Mesenteric fat pad (tissue), 1 donor: ENCODE measurements at places on chromosomes 1 and 21. TPM values are rescaled to one million over a fixed set of nuclear protein-coding genes. Genes with fewer than 3 reads are reported as not detected.

DNA sequence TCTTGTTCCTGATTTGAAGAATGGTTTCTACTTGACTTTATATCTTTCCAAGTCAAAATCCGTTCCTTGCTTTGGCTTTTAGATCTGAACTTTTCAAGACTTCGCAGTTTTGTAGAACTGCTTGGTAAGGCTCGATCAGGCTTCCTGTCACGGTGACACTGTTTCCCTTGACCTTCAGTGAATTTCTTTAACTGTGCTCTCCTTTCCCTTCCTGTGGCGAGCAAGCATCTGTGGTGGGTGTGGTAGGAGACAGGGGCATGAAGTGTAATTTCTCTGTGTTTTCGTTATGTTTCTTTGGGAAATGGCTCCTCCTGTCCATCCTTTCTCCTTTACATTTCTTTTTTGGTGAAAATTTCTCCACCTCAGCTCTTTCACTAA, 10.4 kb downstream of the STYXL2 start:
- no peak for DNase-seq

KCNE2 gene
- not detected for total RNA-seq

RHEX gene
- 2.2 TPM for total RNA-seq

- no peak for DNase-seq
Observed at GRCh38 chr21:33761441-33762036, 119.2 kb downstream of the ITSN1 start.

MMP23B gene
- total RNA-seq, result 17.2 TPM

GRCh38 chr1:32239790-32240139, 7.3 kb upstream of the FAM167B start:
- DNase-seq, result no peak

DNA sequence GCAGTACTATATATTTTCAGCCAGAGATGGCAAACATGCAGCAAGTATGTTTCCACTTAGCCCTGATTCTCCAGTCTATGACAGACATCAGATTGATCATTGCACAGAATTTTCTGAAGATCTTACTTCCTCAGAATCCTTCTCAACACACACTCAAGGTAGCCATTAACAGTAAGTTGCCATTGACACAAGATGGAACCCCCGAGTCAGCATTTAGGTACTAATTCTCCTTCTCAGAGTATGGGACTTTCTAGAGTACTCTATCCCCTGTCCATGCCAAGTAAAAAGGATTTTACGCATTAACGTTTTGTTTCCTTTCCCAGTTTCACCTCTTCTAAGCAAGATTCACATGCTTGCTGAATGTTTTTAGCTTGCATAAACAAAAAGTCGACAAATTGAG, 63.5 kb downstream of the SGIP1 start:
- no peak for DNase-seq

HSD3B1 gene
- total RNA-seq, result not detected

DNA sequence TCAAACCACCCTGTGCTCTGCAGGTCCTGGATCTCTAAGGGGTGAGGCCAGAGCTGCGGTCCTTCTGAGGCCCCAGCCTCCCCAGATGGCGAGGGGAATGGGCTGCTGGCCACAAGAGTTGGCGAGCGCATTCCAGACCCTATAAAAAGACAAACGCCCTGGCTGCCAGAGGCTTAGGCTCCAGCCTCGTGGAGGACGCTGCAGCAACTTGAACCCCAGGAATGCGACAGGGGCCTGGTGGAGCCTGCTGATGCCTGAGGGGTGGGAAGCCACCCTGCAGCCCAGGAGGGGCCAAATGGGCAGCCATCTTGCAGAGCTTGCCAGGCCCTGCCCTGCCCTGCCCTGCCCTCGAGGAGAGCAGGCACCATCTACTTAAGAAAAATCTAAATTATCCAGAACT, 8.6 kb downstream of the CACNA1S start:
- no peak for DNase-seq

TMPRSS3 gene
- total RNA-seq, result not detected

DNA sequence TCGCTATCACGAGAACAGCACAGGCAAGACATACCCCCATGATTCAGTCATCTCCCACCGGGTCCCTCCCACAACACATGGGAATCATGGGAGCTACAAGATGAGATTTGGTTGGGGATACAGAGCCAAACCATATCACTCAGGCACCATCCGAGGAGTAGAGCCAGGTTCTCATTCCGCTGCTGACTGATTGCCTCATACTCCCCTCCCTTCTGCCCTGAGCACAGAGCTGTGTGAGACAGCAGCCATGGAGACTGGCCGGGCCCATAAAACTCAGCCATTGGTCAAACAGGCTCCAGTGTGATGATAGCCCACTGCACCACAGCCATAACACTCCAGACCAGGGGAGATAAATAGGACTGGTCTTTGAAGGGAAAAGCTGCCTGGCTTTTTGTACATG, 22.6 kb downstream of the TTC4 start:
- DNase-seq, result no peak

- no peak for DNase-seq
Observed at GRCh38 chr21:34043333-34043732, 30.0 kb upstream of the MRPS6 start.

LAMB3 gene
- 35.6 TPM for total RNA-seq

DNA sequence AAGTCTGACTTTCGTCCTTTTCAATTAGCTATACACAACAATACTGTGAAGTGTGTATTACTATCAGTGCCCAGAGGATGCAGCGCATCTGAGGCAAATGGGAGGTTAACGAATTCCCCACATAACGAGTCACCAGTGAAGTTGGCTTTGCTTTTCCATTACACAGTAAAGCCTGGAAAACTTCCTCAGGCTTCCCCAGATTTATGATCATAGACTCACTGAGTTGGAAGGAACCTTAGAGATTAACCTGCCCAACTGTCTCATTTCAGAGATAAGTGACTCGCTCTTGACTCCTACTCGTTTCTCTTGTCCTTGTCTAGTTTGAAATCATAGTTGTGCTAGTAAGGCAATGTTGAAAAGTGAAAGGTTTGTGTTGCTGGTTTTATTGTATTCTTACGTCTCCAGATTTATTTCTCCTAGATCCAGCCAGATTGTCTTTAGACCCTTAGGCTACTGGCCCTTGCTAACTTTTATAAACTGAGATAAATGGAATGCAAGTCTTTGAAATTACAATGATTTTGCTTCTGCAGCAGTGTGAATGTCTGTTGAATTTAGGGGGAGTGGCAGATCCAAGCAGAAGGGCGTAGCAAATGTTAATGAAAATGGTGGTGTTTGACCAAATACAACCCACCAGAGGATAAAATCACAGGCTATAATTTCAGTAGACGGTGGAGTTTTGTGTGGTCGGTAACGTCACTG, 17.3 kb downstream of the S1PR1 start:
- DNase-seq, result no peak

- DNase-seq, result no peak
Observed at GRCh38 chr1:215220346-215220745, 137.8 kb downstream of the KCNK2 start.

- DNase-seq, result no peak
Observed at GRCh38 chr1:200305806-200306205, 104.0 kb downstream of the ZNF281 start.

DNA sequence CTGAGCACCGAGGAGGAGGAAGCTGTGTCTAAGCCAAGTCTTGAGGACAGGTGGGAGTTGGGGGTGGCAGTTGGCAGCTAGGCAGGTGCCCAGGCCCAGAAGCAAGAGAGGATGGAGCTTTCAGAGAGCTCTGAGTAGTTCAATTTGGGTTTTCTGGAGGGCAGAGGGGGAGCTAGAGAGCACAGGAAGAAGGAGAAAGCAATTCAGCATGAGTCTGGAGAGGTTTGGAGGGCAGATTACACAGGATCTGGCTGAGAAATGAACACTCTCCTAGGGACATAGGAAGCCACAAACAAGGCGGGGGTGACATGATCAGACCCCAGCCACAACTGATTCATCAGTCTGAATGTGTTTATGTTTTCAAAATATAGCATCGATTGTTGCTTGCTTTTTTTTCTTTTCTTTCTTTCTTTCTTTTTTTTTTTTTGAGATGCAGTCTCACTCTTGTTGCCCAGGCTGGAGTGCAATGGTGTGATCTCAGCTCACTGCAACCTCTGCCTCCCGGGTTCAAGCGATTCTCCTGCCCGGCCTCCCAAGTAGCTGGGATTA, 23.8 kb downstream of the PTPRF start:
- DNase-seq, result no peak

ZNF593OS gene
- total RNA-seq, result not detected

GRCh38 chr1:209823143-209824041, 4.4 kb upstream of the UTP25 start:
- DNase-seq, result no peak

DNA sequence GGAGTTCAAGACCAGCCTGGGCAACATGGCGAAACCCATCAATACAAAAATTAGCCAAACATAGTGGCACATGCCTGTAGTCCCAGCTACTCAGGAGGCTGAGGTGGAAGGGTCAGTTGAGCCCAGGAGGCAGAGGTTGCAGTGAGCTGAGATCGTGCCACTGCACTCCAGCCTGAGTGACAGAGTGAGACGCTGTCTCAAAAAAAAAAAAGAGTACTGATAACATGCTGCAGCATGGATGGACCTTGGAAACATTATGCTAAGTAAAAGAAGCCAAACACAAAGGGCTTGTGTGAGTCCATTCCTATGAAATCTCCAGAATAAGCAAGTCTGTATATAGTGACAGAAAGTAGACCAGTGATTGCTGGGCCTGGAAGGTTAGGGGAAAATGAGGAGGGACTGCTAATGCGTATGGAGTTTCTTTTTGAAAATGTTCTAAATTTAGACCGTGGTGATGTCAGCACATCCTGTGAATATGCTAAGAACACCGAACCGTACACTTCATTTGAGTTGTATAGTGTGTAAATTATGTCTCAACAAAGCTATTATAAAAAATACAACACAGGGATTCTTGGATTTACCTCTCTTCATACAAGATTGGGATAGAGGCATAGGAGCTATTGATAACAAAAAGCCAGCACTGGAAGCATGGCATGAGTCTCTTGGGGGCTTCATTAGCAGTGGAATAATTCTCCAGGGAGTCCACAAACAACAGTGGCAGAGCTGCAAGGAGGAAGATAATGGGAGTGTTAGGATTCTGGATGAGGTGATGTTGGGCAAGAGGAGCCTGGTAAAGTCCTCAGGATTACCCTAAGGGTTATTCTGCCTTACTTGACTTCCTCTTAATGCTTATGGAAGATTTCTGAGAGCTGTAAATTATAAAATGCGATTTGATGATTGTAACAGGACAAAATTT, 73.5 kb downstream of the TTC3 start:
- DNase-seq, result no peak

DNA sequence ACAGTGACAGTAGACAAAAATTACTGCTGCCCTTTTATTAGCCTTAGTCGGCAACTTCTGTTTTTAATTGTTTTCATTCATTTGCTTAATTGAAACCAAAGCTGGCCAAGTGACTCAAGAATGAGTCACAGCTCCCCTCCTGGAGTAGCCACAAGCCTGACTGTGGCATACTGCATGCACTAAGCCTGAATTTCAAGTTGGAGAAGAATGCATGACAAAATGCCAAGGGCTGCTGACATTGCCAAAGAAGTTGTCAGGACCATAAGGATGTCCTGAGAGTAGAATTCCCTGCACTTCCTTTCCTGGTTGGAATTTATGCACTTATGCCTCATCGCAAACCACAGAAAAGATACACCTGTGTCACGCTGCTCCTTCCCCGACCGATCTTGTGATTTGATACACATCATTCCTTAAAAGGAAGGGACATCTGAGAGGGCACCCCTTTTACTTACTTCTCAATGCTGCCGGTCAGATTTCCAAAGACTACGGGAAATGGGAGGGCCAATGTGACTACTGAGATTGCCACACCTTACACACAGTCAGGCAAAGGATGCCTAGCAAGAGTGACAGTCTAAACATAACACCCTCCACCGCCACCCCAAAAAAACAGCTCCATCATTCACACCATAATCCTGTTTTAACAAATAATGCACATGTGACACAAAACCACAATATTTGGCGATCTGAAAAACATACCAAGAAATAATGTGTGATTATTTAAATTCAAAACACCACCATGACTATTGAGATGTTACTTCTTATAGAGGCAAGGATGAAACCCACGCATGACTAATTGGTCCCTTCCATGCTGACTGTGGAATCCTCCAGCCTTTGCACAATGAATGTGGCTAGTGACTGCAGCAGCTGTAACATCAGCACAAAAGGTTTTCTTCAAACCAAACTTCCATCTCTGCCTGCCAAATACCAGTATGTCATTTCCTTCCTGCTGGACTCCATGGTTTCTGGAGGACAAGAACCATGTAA, 28.2 kb downstream of the VAV3 start:
- DNase-seq, result no peak

DNA sequence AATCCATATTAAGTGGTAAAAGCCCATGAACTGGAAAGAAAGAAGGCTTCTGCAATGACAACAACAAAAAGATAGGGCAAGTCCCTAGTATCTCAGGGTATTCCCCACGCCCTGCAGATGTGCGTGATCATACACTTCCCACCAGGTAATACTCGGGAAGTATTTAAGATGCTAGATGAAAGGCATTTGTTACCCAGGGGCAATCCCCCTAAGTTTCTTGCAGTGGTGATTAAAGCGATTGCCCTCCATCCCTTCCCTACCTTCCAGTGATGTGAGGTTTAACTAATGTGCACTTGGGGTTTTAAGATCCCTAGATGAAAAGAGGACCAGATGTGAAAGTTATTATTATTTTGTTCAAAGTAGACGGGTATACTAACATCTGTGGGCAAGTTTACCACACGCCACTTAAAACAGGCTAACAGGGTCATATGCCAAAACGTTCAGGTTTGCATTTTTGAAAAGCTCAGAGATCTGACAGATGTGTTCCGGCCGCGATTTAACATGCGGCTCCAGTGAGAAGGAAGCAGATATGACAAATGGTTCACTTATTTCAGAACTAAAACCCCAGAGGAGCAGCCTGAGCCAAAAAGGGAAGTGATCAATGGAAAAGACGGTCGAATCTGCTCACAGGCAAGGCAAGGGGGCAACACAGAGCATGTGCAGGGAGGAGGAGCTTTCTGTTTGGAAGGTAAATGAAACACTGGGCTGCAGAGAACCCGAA, 17.4 kb downstream of the TIAM1 start:
- no peak for DNase-seq

MROH9 gene
- not detected for total RNA-seq

GRCh38 chr1:246448373-246448772, 58.7 kb downstream of the SMYD3 start:
- no peak for DNase-seq

DNA sequence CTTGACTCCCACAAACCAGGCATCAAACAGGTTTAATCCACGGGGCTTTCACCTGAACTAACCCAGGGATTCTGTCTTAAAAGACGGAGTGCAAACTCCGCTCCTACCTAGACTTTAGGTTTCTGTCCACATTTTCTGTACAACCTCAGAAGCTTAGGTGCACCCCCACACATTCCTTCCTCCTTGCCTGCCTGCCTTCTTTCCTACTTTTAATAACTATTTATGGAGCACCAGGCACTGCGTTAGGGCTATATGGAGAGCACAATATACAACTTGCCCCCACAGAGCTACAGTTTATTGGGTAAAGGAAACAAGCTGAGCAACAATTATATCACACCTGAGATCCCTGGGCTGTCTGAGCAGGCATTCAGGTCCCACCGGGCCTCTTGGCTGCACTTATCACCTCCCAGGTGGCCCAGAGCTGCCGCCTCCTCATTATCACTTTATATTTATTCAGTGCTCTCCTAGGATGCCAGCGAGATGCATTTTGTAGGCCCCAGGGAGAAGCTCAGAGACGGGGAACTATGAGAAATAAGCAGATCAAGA, 64.1 kb downstream of the DNTTIP2 start:
- DNase-seq, result no peak
